ENCODE measurements at places on chromosomes 3 and 15. TPM values are rescaled to one million over a fixed set of nuclear protein-coding genes. Genes with fewer than 3 reads are reported as not detected.

- H3K27me3 ChIP-seq: no peaks in the 10 kb centered on the region
- H3K27ac ChIP-seq: no peak overlapping the region
- no peak overlapping the region for H3K4me3 ChIP-seq
- no peaks in the 10 kb centered on the region for H3K36me3 ChIP-seq
- H3K4me1 ChIP-seq: no peaks in the 10 kb centered on the region
These were observed 45.3 kb downstream of the DGKG start for GRCh38 chr3:186316666-186317260.

DNA sequence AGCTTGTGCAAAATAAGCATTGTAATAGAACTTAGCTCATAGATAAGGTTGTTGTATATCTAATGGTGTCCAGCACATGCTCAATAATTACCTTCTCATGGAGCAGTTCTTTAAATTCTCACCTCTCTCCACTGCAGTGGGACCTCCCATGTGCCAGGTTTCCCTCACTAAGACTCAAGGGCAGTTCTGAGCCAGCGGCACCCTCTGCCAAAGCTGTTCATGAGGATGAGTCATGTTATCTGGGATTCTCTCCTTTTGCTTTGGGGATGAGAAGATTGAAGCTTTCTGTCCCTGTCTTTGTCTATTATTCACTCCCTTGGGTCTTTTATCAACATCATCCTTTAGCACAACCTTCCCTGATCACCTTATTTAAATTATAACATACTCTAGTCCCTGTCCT lies 15.6 kb upstream of the AMOTL2 start:
- no peak for DNase-seq
- no peak overlapping the region for H3K4me3 ChIP-seq
- H3K4me1 ChIP-seq: peaks cover 8% of the 10 kb centered on the region
- no peaks in the 10 kb centered on the region for H3K36me3 ChIP-seq

WNT5A gene
- total RNA-seq: 24.5 TPM

GHSR gene
- not detected for total RNA-seq

DNA sequence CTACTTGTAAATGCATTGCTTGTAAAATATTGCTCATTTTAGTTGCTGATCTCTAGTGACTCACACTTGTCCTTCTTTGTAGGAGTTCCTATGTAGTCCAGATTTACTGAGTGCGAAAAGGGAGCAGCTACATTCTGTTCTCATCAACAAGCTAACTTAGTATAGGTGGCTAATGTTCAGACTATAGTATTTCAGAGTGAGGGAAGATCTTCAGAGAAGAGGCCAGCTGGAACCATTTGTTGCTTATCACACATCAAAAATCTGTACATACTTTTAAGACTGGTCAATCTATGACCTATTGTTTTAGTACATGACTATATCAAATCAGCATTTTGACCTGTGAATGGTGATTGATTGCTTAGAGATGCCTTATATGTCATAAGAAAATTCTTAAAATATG lies 71.3 kb upstream of the THSD4 start:
- H3K36me3 ChIP-seq: no peaks in the 10 kb centered on the region
- no peak overlapping the region for H3K27ac ChIP-seq
- no peak for DNase-seq
- H3K4me1 ChIP-seq: no peaks in the 10 kb centered on the region

- no peak overlapping the region for H3K27ac ChIP-seq
- H3K27me3 ChIP-seq: no peaks in the 10 kb centered on the region
- no peak overlapping the region for H3K4me3 ChIP-seq
These were observed 111.0 kb downstream of the NSUN3 start for GRCh38 chr3:94173673-94174434.

All from upper lobe of right lung (tissue), 1 donor.